ENCODE measurements at places on chromosomes 12 and 14.

- no peak for DNase-seq
These were observed 2.8 kb upstream of the SIX1 start for GRCh38 chr14:60651796-60652673.

DNA sequence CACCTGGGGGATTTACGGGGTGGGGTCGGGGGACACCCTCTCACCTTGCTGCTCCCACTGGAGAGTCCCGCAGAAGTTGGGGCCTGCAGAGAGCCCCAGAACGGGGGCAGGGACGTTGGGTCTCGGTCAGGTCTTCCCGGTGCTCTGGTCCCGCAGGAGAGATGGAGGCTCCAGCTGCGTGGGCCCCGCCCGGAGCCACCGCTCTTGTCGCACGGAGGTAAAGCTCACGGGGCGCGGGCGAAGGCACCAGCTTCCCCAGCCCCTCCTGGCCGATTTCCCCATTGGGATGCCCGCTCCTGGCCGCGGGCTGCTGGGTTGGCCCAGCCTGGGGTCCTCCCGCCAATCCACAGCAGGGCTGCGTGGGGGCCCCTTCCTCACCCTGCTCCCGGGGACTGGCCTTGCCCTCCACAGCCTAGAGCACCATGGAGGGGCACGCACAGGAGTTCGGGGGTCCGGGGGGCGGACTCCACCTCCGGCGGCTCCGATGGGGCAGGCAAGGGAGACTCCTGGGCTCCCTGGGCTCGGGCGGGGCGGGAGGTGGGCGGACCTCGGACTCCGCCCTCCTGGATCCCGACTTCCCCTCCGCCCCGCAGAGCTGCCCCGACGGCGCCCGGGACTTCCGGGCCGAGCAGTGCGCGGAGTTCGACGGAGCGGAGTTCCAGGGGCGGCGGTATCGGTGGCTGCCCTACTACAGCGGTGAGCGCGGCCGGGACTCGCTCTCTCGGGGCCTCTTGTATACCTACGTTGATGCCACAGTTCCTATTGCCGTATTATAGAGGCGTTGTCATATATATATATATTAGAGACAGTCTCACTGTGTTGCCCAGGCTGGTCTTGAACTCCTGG is 8.4 kb downstream of the PAPLN start:
- DNase-seq: peak; percentile 67

GRCh38 chr12:85550924-85551323 is 270.9 kb downstream of the ALX1 start:
- DNase-seq: no peak

DNA sequence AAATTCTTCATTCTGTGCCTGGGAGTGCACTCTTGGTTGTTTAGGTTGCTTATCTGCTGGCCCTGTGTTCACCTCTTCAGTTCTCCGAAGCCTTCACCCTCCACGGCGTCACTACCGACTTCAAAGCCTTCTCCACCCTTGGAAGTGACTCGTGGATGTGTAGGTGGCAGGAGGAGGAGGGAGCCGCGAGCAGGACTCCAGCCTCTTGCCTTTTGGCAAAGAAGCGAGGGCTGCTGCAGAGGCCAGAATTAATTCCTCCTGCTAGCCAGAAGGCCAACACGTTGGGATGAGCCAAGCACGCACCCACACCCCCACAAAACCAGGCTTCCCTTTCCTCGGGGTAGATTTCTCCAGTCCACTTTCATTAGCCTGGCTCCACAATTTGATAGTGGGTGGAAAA is 86.5 kb downstream of the TBX5 start:
- no peak for DNase-seq

DNA sequence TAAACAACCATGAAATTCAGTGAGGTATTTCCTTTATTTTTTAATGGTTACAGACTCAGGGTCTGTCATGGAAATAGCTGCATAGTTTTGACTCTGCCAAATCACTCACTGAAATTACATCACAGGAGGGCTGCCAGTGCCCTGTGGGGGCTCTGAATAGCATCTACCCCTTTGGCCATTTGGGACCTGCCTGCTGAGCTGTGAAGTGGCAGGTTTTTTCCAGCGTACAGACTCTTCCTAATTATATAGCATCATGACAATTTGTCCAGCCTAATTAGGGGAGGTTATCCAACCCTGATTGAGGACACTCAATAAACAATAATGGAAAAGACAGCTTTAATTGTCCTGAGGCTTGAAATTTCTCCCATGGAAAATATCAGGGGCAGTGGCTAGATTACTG is 1.8 kb upstream of the COCH start:
- no peak for DNase-seq

DNA sequence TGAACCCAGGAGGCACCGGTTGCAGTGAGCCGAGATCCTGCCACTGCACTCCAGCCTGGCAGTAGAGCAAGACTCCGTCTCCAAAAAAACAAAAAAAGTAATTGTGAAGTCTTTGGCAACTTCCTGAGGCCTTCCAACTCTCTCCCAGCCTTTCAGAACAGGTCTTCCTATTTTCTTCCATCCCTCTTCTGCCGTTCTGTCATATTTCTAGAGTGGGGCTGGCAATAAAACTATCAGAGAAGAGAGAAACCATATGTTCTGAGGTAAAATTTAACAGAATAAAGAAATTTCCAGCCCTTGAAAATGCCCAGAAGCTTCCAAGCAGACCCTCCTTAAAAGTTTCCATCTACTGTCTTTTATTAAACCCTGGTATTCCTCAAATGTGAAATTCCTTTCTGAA is 100.4 kb downstream of the HMGA2 start:
- DNase-seq: no peak

- no peak for DNase-seq
These were observed 12.2 kb upstream of the SLC7A8 start for GRCh38 chr14:23195552-23196101.

DNA sequence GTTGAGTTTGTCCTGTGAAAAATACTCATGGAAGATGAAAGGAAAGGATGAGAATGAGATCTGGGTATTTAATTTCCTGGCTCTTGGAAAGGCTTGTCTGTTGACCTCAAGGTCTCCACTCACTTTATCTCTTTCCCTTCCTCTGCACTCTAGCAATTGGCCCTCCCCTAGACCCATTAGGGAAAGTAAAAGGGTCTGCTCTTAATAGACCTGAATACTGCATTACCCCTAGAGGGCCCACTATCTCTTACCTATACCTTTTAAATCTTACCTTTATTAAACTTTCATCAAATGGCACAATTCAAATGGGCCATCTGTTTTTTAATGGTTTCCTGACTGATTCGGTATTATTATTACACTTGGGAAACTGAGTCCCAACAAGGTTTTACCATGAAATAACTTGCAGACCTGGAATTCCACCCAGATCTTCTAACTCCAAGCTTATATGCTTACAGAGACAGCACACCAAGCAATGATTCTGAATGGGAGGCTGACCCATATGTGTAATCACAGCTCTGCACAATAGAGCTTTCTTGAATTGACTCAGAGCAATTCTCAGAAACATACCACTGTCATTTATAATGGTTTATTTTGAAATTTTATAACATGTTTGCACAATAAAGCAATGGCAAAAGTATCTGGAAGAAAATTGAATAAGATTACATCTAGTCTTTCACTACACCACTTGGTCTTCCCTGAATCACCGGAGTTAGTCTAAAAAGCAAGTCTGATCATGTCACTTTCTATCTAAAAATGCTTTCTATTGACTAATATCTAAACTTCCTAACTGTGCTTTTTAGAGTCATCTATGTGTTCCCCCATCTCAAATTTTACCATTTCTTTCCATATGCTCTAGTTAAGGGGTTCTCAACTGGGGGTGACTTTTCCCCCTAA is 618.5 kb downstream of the NRXN3 start:
- DNase-seq: no peak
